ENCODE measurements at places on chromosomes 3 and 15. TPM values are rescaled to one million over a fixed set of nuclear protein-coding genes. Genes with fewer than 3 reads are reported as not detected.

GRCh38 chr3:155326901-155327300 lies 33.4 kb upstream of the STRIT1 start:
- no peak for DNase-seq

ANAPC13 gene
- 162 TPM for total RNA-seq

C15orf39 gene
- total RNA-seq, result 1.4 TPM

GRCh38 chr3:100754563-100755334 lies 45.5 kb downstream of the TFG start:
- DNase-seq, result no peak

DNA sequence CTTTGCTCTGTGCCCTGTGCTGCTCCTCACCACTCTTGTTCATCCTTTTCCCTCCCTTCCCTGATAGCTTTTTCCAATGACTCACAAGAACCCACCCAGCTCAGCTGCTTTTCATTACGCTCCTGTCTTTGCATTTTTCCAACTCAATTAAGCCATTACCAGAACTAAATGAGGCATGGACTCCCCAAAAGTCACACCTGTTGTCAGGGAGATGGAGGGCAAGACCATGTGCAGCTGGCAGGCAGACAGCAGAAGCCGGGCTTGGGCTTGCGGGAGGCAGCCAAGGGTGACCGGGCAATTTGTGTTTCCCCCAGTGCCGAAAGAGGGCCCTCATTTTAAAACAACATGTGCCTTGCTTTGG lies 64.3 kb downstream of the CASR start:
- peak; percentile 96 for DNase-seq

DNA sequence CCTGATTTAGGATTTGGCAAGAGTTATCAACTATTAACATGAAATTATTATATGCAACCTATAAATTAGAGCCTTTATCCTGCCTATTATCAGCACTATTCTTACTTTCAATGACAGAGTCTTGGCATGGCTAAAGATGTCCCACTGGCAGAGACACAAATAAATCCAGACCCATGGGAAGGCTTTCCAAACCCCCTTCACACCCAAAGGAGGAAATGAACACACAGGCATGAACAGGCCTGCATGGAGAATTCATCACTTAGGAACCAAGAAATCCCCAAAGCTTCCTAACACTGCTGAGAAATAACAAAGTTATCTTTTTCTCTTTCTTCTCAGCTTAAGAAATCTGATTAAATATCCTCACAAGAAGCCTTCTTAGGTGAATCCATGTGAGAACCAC lies 213.9 kb downstream of the OCA2 start:
- DNase-seq, result no peak

CLRN1 gene
- not detected for total RNA-seq

MAGEL2 gene
- not detected for total RNA-seq

- no peak for DNase-seq
Measured at GRCh38 chr3:38212141-38212540, 46.8 kb downstream of the OXSR1 start.

GRCh38 chr3:51796854-51797253 lies 17.8 kb upstream of the IQCF6 start:
- no peak for DNase-seq

DNA sequence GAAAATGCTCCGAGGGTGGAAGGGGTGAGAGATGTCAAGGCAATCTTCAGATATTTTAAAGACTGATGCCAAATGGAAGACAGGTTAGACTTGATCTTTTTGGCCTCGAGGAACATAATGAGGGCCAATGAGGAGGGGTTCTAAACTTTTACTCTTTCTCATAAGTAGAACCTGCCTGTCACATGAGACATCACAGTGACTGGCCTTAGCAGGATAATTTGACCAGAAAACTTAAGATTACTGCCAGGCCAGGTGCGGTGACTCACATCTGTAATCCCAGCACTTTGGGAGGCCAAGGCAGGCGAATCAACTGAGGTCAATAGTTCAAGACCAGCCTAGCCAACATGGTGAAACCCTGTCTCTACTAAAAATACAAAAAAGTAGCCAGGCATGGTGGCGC lies 12.2 kb downstream of the TM4SF4 start:
- no peak for DNase-seq

AADAC gene
- 0.17 TPM for total RNA-seq

PCSK6 gene
- total RNA-seq, result 11.0 TPM

- peak; percentile 42 for DNase-seq
Measured at GRCh38 chr15:56587686-56588085, 122.7 kb upstream of the MNS1 start.

GPR87 gene
- total RNA-seq, result 10.0 TPM

CDCP1 gene
- total RNA-seq, result 58.9 TPM

HIGD2B gene
- total RNA-seq, result 0.15 TPM

DNA sequence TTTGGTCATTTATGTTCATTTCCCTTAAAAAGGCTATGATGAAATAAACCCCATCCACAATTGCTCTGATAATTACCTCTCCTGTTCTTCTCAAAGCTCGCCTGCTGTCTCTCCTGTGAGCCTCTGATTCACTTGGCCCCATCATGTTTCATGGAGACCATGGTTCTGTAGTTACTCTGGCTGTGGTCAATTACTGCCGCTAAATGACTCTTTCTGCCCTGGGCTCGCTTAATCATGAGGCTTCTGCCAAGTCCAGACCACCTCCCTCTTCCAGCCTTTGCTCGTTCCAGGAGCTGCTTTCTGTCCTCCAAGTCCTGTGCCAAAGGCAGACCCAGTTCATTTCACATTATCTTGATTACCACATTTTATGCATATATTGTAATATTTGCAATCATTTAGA lies 91.9 kb downstream of the THSD4 start:
- no peak for DNase-seq

GRCh38 chr3:5565026-5565425 lies 377.5 kb downstream of the EDEM1 start:
- DNase-seq, result no peak

GOLGA6L7 gene
- total RNA-seq, result not detected

DNA sequence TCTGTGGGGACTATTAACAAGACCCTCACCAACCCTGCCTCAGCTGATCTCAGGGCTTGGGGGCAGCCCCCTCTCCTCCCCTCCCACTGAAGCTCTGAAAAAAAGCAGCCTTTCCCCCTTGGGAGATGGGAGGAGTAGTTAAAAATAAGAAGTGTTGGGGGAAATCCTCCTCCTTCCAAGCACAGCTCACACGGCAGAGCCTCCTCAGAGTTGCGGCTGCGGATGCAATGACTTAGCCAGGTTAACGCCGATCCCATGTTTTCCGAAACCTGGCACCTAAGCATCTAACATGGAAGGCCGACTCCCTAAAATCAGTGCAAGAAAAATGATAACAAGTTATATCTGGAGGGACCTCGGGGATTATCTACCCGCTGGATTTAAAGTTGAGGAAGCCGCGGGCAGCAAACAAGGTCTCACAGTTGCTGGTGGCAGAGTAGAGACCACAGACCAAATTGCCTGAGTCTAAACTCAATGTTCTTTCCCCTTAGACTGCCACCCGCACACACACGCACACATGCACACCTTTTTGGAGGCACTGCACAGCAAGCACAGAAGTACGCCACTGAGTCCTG lies 1.1 kb upstream of the TPM1 start:
- DNase-seq, result no peak

DNA sequence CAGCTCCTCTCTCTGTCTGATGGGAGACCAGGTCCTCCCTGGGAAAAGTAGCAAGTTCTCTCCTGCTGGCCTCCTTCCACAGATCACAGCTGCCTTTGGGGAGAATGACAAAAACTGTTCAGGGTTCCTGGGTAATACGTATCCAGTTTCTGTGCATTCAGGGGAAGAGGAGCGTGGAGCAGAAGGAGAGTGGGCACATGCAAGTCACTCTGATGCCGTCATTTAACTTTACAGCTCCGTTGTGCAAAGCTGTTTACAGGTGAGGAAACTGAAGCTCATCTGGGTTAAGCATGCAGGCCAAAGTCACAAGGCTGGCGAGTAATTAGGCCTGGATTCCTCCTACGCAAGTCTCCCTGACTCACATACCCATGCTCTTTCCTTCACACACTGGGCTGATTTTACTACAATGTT lies 7.5 kb upstream of the TM4SF1 start:
- peak; percentile 99 for DNase-seq

SLC9C1 gene
- 1.7 TPM for total RNA-seq

DNA sequence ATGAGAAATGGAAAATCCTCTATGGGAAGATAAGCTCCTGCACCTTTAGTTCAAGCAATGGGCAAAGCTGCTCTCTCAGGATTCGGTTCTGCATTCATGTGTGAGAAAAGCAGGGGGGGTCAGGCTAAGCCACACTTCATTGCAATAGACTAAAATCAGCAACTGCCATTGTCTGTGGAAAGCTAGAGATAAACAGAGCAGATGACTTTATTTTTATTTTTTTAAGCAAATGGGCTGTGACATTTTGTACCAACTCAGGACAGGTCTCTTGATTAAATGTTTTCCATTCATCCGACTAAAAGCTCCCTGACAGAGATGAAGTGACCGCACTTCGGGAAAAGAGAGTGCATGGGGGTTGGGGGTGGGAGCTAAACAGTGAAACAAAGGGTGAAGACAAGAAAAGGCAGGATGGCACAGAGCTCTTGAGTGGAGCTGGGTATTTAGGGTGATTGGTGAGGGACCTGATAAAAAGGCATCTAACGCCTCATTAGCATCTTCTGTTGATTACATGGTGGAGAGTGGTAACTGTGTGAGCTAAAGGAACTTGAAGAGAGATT lies 987.4 kb downstream of the TUSC7 start:
- no peak for DNase-seq

DNA sequence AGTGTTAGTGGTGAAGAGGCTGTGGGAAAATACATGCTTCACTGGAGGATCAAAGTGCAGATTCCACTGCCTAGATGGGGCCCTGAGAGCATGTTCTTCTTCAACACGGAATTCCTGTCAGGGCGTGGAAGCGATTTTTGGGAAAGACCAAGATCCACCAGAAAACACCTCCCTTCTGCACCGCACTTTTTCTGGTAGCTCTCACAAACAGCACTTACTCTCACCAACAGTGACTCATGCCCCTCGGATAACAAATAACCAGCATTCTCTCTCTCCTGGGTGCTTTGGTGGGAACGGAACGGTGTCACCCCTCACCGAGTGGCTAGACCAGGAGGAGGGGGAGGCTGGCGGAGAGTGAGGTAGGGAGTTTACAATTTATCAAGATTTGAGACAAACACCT lies 40.1 kb downstream of the ADAMTSL3 start:
- peak; percentile 87 for DNase-seq

RPL39L gene
- 5.3 TPM for total RNA-seq

GHSR gene
- total RNA-seq, result not detected

- DNase-seq, result no peak
Measured at GRCh38 chr3:22161315-22161714, 410.3 kb upstream of the ZNF385D start.

OR5K1 gene
- total RNA-seq, result not detected

DNA sequence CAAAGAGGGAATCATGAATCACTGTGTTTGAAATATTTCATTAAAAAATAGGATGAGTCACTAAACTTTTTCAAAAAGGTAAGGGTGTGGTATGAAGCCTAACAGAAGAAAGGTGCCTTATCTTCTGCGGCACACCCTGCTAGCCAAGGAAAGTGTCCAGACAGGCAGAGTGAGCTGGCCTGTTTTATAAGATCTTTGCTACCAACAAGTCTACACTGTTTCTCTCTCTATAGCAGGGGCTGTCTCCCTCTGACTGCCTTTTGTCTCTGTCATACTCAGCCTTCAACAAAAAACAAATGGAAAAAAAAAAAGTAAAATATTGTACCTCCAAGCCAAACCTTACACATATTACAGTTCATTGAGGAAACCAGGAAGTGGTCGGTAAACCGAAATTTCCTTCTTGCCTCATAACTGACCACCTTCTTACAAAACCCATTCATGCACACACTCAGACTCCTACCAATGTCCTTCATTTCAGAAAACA lies 9.1 kb downstream of the ZDHHC3 start:
- DNase-seq, result peak; percentile 28

GRCh38 chr3:134650431-134651346 lies at the start of gene KY:
Gene KY (minus strand): TSS chr3:134651022. CDS start chr3:134650960, 62 bp downstream.
- DNase-seq, result peak; percentile 4

GRCh38 chr3:122101646-122102045 lies 46.5 kb downstream of the CD86 start:
- DNase-seq, result peak; percentile 84

MYL3 gene
- 4.7 TPM for total RNA-seq

DNA sequence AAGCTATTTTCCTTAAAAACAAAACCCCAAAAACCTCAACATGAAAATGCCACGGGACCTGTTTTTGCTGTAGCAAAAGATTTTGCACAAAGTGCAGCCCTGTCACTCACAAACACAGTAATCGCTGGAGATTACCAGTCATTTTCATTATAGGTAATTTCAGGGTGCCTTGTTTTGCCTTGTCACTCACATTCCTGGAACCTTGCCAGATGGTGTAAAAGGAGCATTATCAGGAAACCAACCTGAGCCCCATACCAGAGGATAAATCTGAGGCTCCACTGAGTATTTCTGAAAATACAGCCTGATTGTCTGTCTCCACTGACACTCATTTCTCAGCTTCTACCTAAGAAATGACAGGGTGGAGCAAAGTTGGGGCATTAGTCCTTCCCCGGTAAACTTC lies 791.3 kb upstream of the LMCD1 start:
- no peak for DNase-seq

SERPINI2 gene
- not detected for total RNA-seq

DNA sequence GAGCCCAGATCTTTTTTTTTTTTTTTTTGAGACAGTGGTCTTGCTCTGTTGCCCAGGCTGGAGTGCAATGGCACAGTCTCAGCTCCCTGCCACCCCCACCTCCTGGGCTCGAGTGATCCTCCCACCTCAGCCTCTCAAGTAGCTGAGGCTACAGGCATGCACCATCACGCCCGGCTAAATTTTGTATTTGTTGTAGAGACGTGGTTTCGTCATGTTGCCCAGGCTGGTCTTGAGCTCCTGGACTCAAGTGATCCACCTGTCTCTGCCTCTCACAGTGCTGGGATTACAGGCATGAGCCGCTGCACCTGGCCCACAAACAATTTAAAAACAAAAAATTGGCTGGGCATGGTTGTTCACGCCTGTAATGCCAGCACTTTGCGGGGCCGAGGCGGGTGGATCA lies 22.6 kb upstream of the SLC6A6 start:
- DNase-seq, result no peak

- no peak for DNase-seq
Measured at GRCh38 chr3:149658744-149659497, 1.1 kb upstream of the WWTR1 start.

GOLGA8H gene
- total RNA-seq, result 0.99 TPM

DNA sequence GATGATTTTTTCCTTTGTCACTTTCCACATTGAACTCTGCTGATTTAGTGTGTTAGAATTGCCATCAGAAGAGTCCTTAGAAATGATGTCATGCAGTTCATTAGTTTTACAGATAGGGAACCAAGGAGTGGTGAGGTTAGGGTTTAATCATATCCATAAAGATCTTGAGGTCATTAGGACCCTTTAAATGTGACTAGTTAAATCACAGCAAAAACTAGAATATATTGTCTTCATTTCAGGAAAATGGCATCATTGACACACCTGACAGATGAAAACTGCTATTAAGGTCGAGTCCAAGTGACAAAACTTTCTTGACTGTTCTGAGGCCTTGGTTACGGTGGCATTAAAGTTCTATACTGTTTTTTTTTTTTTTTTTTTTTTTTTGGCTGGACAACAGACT lies 50.5 kb downstream of the MBNL1 start:
- no peak for DNase-seq

JMJD7 gene
- 6.6 TPM for total RNA-seq
